ENCODE measurements at places on chromosomes 6 and 20. TPM values are rescaled to one million over a fixed set of nuclear protein-coding genes. Genes with fewer than 3 reads are reported as not detected.

The SNAP91 gene
- total RNA-seq = under 0.01 TPM

The WFDC2 gene
- total RNA-seq = 12.9 TPM

The UNC5CL gene
- total RNA-seq = 0.22 TPM

The PKHD1 gene
- total RNA-seq = 0.11 TPM

The ADGRF4 gene
- total RNA-seq = 24.8 TPM

The TTLL9 gene
- total RNA-seq = under 0.01 TPM

The DST gene
- 640 TPM for total RNA-seq

The CPNE5 gene
- total RNA-seq = not detected

The RSPH9 gene
- total RNA-seq = 2.4 TPM

The DPM1 gene
- 53.2 TPM for total RNA-seq

The SEC63 gene
- total RNA-seq = 19.6 TPM

The CITED2 gene
- 225 TPM for total RNA-seq

The CCN2 gene
- total RNA-seq = 59.9 TPM

The DEFB132 gene
- not detected for total RNA-seq

The USP49 gene
- total RNA-seq = 2.9 TPM

The ZC2HC1B gene
- 0.33 TPM for total RNA-seq

The GPR63 gene
- 2.1 TPM for total RNA-seq

The LAMA4 gene
- total RNA-seq = 1.2 TPM

The MAP7 gene
- total RNA-seq = 15.3 TPM

The FKBP1C gene
- total RNA-seq = 2.0 TPM

The BPIFA1 gene
- not detected for total RNA-seq

The KHDC1L gene
- not detected for total RNA-seq

The CAGE1 gene
- total RNA-seq = 0.22 TPM

The SALL4 gene
- not detected for total RNA-seq

The VWA7 gene
- total RNA-seq = 3.8 TPM

The CST1 gene
- not detected for total RNA-seq

Data from placental epithelial cell (primary cell).